Cardiac fibroblast (primary cell): ENCODE measurements at places on chromosomes 4 and X.
A peak's percentile ranks its signal among the peaks of the same experiment; 100 is the strongest.

GRCh38 chr4:54367059-54367458, 138.0 kb downstream of the PDGFRA start:
- DNase-seq: no peak

DNA sequence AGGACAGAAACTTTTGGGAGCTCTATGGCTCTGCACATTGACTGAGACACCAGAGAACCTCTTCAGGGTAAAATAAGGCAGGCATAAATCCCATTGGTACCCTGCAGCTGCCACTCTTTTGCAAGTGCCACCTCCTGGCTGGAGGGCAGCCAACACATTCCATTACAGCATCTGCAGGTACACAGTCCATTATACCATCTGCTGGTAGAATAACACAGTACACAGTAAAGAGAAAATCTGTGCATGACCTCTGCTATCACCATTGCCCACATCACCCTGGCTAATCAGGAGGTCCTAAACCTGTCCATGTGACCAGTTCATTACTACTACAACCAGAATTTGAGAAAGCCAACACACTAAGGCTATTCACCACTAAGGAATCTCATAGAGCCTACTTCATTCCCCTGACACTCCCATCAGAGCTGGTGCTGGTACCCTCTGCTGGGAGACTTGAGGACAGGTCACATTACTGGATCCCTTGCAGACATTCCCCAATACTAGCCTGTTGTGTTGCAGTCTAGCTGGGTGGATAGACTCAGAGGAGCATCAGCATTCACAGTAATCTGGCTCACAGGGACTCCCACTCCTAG, 176.2 kb upstream of the TACR3 start:
- no peak for DNase-seq

DNA sequence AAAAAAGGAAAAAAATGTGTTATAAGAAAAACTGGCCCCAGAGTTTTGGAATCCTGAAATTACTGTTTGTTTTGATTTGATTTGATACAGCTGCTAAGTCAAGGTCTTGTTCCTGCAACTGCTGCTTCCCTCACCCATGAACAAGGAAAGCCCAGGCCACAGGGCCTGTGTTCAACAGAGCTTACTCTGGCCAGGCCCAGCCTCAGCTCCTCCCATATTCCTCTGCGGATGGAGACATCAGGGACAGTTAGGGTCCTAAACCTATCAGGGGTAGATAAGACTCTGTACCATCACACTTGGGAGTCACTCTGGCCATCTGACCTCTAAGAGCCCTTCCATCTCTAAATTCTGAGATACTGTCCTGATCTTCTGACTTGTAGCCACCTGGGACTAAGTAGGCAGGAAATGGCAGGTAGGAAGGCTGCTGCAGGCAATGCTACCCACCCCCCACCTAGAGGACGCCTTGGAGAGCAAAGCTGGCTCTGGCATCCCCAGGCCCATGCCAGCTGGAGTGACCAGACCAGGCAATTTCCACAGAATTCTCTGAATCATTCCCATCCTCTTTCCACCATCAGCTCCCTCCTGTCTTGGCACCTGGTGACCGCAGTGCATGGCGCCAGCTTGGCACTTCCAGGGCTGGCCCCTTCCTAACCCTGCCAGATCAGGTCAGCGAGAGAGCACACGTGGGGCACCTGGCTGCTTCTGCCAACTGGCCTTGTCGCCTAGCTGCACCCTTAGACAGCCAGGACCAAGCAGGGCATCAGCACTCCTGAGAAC, 58.0 kb upstream of the TMEM33 start:
- DNase-seq: no peak

DNA sequence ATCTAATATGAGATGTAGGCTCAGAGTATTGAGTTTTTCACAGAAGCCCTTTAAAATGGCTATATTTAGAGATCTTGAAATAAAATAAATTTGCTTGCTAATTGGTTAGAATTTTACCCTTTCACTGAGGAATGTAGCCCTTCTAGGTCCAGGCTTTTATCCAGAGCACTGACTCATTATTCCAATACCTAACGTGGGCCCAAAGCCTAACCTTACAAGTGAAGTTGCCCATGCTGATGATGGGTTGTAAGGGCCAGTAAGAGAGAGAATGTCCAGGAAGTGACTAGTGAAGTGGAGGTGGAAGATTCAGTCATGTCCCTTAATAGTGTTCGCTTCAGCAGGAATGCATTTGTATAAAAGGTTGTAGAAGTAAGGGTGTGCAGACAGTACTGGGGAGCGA, 155.9 kb downstream of the STIM2 start:
- no peak for DNase-seq

GRCh38 chr4:93029769-93030168, 726.0 kb downstream of the GRID2 start:
- DNase-seq: no peak

GRCh38 chr4:179110816-179111215, 1668.6 kb upstream of the AGA start:
- no peak for DNase-seq

DNA sequence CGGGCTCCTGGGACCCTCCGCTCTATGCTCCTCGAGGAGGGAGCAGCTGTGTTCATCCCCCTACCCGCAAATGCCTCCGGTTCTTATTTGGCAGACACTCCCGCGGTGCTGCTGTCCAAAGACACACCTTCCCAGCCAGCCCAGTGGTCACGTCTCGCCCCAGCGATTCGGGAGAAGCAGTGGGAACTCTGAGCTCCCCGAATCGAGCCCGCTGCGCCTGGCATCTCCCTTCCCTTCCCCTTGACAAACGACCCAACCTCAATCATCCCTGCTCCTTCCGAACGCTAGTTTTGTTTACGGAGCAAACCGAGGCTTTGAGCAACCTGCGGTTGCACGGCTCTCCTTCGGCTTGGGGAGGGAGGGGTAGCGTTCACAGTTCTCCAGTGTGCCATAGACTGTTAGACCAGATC, 317 bp upstream of the FRMPD4 start:
- no peak for DNase-seq

DNA sequence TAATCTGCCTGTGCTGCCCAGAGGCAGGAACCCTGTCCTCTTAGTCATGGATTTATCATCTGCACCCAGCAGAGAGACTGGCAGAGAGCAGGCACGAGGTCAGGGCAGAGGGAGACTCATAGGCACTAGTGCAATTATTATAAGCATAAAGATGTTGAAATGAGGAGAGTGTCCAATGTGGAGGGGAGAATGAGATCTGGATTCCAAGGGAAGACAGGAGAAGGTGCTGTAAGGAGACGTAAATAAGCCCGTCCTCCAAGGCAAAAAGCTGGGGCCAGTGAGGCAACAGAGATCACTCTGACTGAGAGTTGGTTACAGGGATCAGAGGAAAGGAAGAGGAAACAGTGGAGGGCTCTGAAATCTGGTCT, 406.2 kb downstream of the MAPK10 start:
- peak; percentile 74 for DNase-seq

GRCh38 chrX:140723121-140723715, 13.7 kb downstream of the LINC00632 start:
- DNase-seq: peak; percentile 5

DNA sequence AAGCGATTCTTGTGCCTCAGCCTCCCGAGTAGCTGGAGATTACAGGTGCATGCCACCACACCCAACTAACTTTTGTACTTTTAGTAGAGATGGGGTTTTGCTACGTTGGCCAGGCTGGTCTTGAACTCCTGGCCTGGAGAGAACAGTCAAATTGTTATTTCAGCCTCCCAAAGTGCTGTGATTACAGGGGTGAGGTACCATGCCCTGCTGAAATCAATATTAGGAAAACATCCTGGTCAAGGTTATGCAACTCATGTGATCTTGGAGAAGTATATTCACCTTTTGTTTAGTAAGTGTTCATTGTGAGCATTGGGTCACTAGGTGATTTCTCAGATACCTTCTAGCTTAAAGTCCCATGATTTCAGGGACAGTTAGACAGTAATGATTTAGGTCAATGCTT, 167.8 kb downstream of the AASDH start:
- no peak for DNase-seq

GRCh38 chrX:39541881-39542280, 555.9 kb downstream of the BCOR start:
- DNase-seq: no peak

DNA sequence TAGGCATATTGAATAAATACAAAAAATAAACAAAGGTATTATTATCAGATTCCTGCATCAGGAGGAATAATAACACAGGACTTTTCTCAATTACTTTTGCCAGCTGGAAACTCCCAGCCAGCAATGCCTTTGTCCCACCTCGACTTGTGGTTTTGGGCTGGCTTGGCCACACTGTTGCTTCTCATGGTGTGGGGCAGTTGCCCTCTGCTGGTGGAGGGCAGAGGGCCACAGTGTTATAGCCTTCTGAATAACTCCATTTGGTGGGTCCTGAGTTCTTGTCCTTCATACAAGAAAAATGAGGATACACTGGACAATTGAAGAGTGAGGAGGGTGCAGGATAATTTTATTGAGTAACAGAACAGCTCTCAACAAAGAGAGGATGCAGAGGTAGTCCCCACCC, 1206.0 kb upstream of the ADGRL3 start:
- no peak for DNase-seq

DNA sequence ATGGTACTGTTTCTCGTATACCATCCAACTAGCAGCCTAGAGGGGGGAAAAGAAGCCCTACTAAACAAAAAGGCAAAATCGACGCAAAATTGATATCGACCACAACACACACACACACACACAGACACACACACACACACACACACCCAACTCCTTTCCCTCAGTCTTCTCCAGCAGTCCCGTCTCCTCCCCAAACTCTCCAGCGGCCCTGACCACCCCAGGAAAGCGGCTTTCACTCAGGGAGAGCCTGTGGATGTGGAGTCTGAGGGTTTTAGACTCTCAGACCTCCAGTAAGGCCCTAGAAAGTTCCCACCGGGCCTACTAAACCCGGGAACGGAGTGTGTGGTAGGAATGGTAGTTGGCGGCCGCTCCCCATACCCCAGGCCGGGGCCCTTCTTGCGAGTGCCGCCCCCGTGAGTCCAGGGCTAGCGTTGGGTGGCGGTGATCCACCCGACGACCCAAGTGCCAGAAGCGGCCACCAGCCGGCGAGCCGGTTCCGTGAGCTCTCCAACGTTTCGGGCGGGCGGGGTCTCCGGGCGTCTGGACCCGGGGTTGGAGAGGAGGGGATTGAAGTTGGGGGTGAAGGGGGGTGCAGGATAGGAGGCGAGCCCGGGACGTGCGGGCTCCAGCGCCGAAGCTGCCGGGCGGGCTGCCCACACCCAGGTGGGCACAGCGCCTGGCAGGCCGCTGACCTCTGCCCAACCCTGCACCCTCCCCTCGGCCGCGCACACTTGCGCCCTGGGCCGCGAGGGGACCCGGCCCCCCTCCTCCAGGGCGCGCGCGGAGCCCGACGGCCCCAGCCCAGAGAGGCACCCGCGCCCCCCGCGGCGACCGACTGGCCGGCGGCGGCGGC, 13.7 kb downstream of the ARX start:
- no peak for DNase-seq

DNA sequence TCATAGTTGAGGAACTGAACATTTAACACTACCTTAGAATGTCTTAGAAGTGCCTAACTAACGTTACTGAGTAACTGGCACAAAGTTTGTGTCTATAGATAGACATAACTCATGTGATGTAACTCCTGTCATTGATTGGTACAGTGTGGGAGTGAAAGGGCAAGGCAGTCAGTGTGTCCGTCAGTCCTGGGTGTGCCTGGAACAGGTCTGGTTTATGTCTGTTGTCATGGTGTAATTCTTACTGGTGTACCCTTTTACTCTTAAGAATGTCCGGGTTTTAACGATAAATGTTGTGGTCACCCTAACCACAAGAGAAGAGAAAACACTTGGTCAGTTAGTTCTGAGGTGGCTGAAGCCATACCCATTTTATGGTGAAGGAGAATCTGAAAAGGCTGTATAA, 93.1 kb upstream of the ESX1 start:
- DNase-seq: peak; percentile 59

GRCh38 chr4:170007113-170007512, 19.1 kb downstream of the MFAP3L start:
- DNase-seq: no peak

DNA sequence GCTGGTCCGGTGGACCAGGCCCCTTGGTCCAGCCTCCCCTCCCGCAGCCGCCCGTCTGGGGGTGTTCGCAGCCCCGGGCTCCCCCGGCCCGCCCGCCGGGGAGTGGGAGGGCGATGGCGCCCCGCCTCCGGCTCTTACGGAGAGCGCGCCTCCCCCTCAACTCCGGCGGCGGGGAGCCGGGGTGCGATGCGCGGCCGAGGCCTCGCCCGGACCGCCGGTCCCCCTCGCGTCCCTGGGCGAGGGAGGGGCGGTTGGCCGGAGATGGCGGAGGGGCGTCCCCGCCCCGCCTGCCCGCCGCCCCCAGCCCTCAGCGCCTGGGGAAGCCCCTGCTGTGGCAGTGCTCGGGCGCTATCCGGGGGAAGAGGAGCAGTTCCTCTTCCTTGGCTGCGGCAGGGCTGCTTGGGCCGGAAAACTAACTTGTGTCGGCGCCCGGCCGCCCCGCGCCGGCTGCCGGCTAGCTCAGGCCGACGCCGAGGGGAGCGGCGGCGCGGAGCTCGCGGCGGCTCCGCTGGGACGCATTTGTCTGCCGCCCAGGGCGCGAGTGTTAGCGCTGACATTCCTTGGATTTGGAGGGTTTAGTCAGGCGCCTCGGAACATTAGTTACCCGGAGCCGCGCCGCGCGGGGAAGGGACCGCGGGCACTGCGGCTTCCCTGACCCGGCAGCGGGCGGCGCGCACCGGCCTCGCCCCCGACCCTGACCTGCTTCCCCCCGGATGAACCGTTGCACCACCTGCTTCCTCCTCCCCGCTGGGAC, 994 bp downstream of the GALNT7 start:
- DNase-seq: peak; percentile 76

DNA sequence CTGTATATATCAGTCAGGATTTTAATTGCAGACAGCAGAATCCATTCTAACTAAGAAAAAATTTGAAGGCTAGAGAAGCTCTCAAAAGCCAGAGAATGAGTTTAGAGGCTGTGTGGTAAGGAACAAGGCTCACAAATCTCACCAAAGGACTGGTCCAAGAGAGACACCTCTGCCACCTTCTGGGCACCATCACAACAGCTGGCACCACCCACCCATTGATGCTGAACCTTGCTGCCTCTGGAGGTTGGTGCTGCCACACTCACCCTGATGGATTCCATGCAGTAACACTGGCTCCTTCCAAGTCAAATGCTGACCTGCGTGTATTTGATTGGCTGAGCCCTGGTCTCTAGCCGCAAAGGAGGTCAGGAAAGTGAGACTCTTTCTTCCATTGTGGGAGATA, 100.8 kb downstream of the BEND2 start:
- DNase-seq: no peak

DNA sequence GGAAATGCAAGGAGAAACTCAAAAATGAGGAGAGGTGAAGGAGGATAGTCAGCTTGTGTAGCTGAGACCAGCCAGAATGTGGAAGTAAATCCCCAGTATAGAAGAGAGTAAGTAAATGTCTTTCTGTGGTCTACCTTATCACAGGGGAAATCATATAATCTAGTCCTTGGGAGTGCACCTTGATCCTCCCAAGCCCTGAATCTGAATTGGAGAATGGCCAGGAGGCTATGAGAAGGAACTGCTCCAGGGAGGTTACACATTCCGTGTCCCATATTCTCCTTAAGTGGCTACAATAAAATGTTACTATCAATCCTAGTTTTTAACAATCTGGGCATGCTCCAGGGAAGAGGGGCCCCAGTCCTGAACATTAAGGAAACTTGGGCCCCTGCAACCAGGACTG, 10.8 kb downstream of the AGTR2 start:
- no peak for DNase-seq
